ENCODE measurements at places on chromosomes 7 and 10.

- DNase-seq, result peak; percentile 46
These were observed 33.3 kb upstream of the XPNPEP1 start for GRCh38 chr10:109956454-109957091.

DNA sequence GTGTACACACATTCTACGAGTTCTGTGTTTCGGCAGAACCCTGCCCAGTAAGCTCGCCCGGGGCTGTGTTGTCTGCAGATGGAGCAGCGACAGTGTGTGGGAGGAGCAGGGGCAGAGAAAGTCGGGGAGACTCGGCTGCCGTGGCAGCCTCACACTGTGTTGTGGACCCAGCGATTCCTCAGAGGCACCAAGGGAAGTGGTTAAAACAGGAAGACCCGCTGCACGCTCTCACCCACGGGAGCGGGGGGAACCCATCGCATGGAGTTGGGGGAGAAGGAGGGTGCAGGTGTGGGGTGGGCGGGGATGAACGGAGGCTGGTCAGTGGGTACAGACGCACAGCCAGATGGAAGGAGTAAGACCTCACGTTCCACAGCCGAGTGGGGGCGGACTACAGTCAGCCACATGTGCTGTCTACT lies 250.2 kb downstream of the ELFN1 start:
- DNase-seq, result no peak

GRCh38 chr7:79037001-79037400 lies 416.5 kb downstream of the MAGI2 start:
- no peak for DNase-seq

GRCh38 chr10:43576062-43576461 lies 1.6 kb upstream of the ZNF239 start:
- no peak for DNase-seq

DNA sequence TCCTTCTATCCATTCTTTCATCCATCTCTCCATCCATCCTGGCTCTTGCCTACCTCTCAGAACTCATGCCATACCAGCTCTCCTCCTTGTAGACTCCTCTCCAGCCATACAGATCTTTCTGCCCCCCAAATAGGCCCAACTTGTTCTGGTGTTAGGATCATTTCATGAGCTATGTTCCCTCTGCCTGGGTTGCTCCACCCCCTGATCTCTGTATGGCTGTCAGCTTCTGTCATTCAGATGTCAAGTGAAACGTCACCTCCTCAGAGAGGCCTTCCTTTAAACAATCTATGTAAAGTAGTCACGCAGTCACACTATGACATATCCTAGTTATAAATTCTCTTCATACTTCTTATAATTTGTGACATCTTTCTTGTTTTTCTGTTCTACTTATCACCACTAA lies 42.3 kb upstream of the PNLIPRP3 start:
- DNase-seq, result no peak

- no peak for DNase-seq
These were observed 82.6 kb downstream of the UPF2 start for GRCh38 chr10:11959966-11960365.

Measured in astrocyte of the spinal cord (primary cell).